Stimulated activated CD4-positive, alpha-beta T cell treated with anti-CD3 and anti-CD28 coated beads, Interleukin-1b, Interleukin-23, amount 100 ng/mL, for 48 hours (primary cell): ENCODE measurements at places on chromosomes 6 and 20.
A peak's percentile ranks its signal among the peaks of the same experiment; 100 is the strongest.

DNA sequence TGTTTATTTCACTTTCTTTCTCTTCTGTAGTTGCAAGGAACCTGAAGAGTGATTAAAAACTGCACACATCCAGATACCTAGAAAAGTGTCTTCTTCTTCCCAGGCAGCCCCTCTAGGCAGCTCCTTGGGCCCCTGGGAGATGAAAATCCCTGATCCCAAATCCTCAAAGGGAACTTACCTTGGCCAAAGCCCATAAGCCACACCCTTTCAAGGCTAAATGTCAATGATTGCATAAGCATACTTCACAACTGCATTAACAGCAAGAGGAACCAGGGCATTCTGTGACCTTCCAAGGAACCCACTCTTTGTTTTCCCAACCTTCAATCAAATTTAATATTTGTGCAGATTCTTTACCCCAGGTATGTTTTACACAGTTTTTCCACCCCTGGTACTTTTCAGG lies 4.4 kb upstream of the HMGN3 start:
- no peak for DNase-seq

DNA sequence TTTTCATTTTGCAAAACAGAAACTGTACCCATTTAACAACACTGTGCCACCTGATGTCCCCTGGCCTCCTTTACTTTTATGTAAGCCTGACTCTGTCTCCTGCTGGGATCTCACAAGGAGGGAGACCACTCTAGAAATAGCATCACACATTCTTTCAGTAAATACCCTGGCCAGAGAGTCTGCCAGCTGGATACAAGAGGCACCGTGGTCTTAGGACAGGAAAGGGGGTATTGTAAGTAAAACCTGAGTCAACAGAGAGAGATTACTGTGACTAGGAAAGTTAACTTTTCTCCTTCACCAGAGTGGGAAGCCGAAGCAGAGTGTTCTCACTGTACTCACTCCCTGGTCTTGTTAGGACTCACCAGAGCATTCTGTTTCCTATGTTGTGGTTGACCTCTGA lies 27.8 kb downstream of the CMTR1 start:
- DNase-seq = no peak

- no peak for DNase-seq
These were observed 35.0 kb downstream of the COL19A1 start for GRCh38 chr6:69901361-69901760.

DNA sequence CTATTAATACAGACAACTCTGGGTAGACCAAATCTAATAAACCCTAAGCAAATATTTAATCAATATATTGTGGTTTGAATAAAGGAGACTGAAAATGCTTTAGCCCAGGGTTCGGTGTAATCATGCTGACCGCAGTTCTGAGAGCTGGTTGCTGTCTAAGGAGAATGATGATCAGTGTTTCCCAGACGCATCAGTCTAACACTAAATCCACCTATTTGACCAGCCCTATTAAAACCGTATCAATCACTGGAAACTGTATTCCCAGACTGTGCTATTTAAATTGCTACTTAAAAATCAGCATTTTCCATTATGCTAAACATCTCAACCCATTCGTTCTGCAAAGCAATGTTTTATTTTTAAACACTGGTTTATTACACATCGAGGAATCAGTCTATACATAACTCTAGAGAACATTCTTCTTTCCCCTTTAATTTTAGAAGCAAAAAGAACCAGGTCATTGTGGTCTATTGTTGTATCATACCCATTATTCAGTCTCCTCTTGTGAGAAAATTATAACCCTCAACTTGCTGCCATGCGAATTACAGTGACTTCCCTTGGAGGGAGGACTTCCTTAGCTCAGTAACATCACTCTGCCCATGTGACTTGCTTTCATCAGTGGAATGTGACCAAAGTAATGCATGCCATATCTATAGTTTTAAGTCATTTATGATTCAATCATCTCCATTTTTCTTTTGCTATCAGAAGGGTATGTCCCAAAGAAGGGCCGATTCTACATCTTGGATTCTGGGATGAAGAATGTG lies 515.2 kb upstream of the JAG1 start:
- DNase-seq = no peak

GRCh38 chr20:3238616-3239025 lies 369 bp downstream of the SLC4A11 start:
- DNase-seq = peak; percentile 46

GRCh38 chr6:6390849-6391602 lies 70.6 kb upstream of the F13A1 start:
- DNase-seq = no peak

DNA sequence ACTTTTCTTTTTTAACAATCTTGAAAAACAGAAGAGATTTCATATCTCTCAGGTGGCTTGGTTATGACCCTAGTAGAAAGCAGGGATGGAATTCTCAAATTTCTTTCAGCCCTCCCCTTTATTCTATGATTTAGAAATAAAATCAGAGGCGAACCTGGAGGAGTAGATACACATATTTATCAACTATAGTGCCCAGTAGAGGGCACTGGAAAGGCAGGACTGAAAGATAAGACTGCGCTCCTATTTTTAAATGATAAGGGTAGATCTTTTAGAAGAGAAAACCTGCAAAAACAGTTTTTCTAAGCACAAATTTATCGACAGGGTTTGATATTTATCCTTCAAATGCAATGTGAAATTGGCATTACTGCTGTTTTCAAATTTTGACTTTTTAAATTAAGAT lies 1296.6 kb downstream of the EPHA7 start:
- no peak for DNase-seq

GRCh38 chr6:50655848-50656453 lies 57.4 kb upstream of the TFAP2D start:
- DNase-seq = no peak

DNA sequence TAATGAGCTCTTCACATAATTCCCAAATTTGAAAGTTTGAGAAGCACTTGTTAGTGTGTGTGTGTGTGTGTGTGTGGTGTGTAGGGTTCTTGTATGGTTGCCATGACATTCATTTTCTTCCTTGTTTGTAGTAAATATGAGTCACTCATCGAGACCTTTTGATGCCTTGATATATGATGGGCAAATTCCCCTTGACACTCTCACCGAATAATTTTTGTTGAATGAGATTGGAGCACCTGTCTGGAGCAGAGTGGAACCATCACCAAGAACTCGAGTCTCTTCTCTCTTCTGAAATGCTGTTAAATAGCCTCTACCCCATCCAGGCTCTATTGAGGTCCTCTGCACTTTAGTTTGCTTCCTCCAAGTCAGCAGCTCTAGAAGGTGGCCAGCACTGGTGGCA lies 29.6 kb upstream of the FAM184A start:
- no peak for DNase-seq

- peak; percentile 5 for DNase-seq
These were observed 346.5 kb upstream of the PLCB4 start for GRCh38 chr20:8722277-8722928.

DNA sequence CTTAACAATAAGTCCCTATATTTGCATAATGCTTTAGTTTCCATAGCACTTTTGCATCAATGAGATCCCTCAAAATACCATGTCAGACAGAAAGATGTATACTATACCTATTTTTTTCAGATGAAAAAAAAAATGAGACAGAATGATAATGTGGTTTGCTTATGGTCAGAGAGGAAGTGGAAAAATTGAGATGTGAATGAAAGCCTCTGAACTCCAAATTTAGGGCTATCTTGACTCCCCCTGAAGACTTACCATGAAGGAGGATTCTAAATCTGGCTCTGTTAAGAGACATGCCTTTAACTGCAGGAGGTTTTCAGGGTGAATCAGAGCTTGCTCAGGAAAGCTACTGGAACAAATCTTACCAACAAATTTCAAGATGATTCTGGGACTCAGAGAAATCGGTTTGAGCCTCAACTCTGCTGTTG lies 176.2 kb downstream of the ISM1 start:
- no peak for DNase-seq

- DNase-seq = no peak
These were observed 75.3 kb downstream of the AIG1 start for GRCh38 chr6:143135797-143136561.

DNA sequence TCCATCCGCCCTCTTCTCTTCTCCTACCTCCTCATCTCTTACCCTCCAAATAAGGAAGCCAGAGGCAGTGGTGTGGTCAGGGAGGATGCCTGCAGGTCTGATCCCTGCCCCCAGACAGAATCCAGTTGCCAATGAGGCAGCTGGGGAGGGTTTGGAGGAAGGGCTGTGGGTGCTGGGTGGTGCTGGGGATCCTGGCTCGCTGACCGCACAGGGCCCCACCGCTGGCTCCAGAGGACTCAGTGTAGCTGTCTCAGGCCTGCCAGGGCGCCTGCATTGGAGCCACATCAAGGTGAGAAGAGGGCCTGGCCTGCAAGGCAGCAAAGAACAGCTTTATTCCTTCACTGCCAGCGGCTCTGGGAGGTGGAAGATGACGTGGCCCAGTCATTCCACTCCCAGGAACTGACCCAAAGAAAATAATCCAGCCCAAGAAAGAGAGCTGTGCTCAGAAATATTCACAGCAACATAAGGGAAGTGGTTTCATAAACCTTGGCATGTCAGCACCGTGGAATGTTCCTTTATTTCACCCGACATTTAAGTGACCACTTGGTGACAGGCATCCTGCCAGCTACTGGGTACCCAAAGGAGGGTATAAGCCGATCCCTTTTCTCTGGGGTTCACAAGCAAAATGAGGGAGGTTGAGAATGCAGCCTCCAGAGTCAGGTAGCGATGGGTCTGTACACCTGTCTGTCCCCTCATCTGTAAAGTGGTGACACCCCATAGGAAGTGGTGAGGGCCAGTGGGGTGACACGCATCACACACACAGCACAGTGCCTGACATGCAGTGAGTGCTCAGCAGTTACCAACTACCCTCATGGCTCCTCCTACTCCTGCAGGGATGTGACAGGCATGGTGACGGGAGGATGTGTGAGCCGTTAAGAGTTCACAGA lies 125.1 kb downstream of the SNX5 start:
- peak; percentile 8 for DNase-seq

- no peak for DNase-seq
These were observed 48.8 kb upstream of the TSHZ2 start for GRCh38 chr20:52923123-52923937.

DNA sequence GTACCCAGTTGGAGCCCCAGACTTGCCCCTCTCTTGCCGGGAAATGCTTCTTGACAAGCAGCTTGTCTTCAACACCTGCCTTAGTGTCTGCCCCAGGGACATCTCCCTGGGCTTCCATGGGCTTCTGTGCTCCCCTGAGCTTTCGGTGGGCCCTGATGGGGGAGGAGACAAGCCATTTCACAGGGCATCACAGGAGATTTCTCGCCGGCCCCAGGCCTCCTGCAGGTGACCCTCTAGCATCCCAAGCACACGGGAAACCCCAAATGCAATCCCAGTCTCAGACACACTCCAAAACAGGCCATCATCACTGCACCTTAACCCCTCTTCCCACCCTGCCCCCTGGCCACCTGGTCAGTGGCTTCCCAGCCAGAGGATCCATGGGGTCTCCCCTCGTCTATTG lies 74.5 kb downstream of the JPH2 start:
- no peak for DNase-seq

- no peak for DNase-seq
These were observed 120.2 kb downstream of the AKAP7 start for GRCh38 chr6:131255434-131255833.

DNA sequence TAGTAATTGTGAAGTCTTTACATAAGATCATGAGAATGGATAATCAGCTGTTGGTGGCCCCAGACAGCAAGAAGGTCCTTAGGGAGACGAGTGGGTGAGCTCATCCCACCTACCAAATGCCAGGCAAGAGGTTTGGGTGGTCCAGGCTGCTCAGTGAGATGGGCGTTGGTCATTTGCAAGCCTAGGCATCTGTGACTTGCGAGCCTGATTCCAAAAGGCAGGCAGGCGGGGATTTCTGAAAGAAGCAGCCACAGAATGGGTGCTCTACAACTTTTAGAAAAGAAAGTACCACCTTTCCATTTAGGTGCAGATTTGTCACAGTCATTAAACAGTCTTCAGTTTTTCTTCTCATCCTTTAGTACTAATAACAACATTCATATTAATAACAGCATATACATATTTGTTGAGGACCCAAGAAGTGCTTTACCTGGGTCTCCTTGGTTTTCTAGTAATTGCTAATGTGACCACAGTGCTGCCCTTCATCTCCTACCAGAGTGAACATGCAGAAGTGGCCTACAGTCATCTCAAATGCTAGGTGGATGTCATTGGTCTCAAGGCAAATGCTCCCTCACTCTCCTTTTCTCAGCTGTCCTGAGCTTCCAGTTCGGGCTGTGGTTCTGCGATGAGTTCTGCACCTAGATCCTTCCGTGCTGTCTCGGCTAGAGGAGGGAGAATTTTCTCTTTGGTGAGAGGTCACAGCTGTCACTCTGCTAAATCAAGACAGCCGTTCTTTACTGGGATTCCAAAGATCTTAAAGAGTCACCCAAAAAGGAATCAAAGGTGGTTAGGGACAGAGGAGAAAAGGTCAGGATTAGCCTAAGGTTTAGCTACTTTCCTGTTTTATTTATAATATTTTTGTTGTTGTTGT lies 2.7 kb downstream of the WRNIP1 start:
- DNase-seq = no peak

GRCh38 chr6:54419885-54420284 lies 111.6 kb downstream of the TINAG start:
- DNase-seq = no peak

GRCh38 chr6:32116674-32117073 lies 7.5 kb upstream of the TNXB start:
- no peak for DNase-seq

- DNase-seq = no peak
These were observed 23.9 kb downstream of the ZNF217 start for GRCh38 chr20:53569606-53570307.

GRCh38 chr20:10735195-10735949 lies 61.6 kb upstream of the JAG1 start:
- no peak for DNase-seq

- DNase-seq = peak; percentile 39
These were observed 139.1 kb downstream of the KIF16B start for GRCh38 chr20:16434062-16434664.

- no peak for DNase-seq
These were observed 48.9 kb downstream of the PHF20 start for GRCh38 chr20:35820715-35821114.

DNA sequence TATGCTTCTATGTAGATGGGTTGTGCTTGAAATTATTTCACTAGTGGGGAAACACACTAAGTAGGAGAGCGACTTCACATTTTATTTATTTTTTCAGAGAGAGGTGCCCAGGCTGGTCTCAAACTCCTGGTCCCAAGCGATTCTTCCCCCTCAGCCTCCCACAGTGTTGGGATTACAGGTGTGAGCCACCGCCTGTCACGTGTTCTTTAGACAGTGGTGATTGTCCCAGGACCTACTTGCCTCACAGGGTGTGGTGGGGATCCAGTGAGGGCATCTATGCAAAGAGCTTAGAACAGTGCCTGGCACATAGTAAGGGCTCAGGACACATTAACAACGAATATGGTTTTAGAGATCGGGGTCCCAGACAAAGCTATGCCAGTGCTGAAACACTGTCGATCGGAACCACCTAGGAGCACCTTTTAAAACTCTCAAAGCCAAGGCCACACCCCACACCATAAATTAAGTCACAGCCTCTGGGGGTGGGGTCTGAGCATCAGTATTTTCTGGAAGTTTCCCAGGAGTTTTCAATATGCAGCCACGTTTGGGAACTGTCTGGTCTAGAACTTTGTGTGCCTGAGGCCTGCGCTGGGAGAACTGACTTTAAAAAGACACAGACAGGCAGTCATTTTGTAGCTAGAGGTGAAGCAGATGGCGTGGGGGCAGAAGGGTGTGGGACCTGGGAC lies 4.8 kb upstream of the BCAS4 start:
- DNase-seq = no peak

- no peak for DNase-seq
These were observed 35.3 kb upstream of the CDKN1A start for GRCh38 chr6:36642913-36643817.

GRCh38 chr6:160363016-160363996 lies 15.1 kb downstream of the SLC22A3 start:
- DNase-seq = no peak

- no peak for DNase-seq
These were observed 24.8 kb upstream of the IGF2R start for GRCh38 chr6:159943968-159944598.

- DNase-seq = peak; percentile 49
These were observed 50.4 kb downstream of the NOL4L start for GRCh38 chr20:32534661-32535240.
